Activated CD8-positive, alpha-beta memory T cell treated with anti-CD3 and anti-CD28 coated beads, Interleukin-2, amount 10 ng/mL, durations not matched to agents 7 days and 5 days (primary cell): ENCODE measurements at places on chromosomes 5 and 9. TPM values are rescaled to one million over a fixed set of nuclear protein-coding genes. Genes with fewer than 3 reads are reported as not detected.

The ATG12 gene
- 36.5 TPM for total RNA-seq

The RPL7A gene
- 1,729 TPM for total RNA-seq

The SLC34A3 gene
- total RNA-seq: not detected

The FOXI1 gene
- total RNA-seq: not detected

DNA sequence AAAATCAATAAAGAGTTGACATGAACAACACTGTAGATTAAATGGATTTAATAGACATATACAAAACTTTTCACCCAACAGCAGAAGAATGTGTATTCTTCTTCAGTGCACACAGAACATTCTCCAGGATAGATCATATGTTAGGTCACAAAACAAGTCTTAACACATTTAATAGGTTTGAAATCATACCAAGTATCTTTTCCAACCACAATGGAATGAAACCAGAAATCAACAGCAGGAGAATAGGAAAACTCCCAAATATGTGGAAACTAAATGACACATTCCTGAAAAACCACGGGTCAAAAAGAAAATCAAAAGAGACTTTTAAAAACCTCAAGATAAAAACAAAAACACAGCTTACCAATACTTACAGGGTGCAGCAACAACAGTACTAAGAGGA lies 790.1 kb upstream of the ZNF608 start:
- no peak for DNase-seq

- no peak for DNase-seq
These were observed 212.2 kb downstream of the SMARCA2 start for GRCh38 chr9:2227144-2227867.

DNA sequence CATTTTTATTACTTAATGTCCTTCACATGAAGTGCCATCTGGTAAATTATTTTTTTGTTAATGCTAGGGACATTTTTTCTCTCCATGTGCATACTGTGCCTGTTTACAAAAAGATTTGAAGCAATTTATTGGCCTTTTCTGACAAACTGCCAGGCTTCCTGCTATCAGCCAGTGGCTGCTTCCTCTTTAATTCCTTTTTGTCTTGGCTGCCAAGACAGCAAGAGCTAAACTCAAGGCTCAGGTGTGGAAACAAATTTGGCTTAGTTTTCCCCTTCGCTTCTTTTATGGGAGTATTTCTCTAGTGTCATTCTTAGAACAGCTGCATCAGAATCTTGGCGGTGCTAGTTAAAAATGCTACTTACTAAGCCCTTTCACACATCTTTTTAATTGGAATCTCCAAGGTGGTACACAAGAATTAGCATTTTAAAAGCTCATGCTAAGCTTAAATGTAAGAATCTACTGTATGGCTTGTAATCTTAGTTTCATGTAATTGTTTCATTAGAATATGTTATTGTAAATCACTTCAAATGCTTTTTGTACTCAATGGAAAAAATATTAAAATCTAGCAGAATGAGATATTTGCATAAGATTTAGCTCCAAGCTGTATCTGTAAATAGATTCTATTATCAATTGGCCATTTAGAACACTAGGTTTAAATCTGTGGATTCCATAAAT lies 134.2 kb upstream of the RASGRF2 start:
- DNase-seq: no peak

GRCh38 chr5:7857361-7857760 lies 6.4 kb upstream of the CFAP90 start:
- DNase-seq: no peak

The TMOD1 gene
- total RNA-seq: 1.0 TPM

GRCh38 chr5:132662925-132663770 lies 5.2 kb downstream of the IL13 start:
- peak; percentile 66 for DNase-seq

DNA sequence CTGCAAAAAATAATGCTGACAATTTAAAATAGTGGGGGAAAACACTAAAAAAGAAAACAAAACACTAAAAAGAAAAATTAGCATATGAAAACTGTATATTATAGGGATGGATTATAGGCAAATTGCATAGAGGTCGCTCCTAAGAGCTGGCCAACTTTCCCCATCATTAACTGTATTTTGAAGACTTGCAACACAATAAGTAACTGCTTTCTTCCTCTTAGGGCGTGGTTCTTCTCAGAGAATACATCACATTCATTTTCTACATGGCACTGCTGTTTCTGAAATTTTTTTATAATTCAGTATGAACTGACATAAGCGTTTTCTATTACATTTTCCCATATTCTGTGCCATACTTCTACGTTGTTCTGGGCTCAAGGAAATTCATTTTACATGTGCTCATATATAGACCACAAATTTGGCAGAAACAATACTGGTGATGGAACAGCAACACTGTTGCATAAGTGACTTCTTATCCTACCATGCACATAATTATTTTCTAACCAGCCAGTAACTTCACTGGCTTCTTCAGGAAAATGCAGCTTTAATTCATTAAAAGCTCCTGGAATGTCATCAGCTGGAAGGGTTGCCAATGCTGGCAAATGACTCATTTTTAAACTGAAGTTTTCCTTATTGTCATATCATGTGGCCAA lies 171.2 kb upstream of the DMAC1 start:
- no peak for DNase-seq

DNA sequence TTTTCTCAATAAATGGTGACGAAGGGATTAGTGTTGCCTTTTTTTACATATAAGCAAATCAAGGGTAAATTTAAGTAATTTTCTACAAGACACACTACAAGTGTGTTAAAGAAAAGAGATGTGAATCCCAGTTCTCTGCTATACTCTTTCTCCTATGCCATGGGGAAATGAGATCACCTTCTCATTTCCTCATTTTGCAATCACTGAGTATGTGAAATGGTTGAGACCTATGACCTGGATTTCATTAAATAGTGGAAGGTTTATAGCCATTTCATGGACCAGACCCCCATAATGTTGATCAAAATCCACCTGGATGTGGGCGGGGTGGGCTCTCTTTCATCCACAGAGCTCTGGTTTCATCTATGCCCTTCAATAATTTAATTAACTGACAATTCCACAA lies 66.9 kb upstream of the SLIT3 start:
- no peak for DNase-seq

GRCh38 chr9:93642961-93643360 lies 66.6 kb downstream of the PHF2 start:
- DNase-seq: no peak

DNA sequence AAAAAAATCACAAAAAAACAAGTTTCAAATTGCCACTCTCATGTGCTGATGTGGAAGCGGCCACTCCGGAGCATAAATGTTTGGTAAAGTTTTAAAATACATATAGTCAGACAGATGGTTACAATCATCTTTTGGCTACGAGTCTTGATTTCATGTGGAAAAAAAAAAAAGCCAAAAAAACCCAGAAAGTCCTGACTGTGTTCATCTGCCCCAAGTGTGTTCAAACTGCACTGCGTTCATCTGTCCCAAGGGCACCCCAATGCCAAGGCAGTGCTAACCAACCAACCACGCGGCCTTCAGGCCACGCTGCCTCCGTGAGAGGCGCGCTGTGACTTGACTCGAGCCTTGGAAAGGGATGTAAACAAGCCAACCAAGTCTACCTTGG lies 127.1 kb downstream of the MYO10 start:
- DNase-seq: no peak

DNA sequence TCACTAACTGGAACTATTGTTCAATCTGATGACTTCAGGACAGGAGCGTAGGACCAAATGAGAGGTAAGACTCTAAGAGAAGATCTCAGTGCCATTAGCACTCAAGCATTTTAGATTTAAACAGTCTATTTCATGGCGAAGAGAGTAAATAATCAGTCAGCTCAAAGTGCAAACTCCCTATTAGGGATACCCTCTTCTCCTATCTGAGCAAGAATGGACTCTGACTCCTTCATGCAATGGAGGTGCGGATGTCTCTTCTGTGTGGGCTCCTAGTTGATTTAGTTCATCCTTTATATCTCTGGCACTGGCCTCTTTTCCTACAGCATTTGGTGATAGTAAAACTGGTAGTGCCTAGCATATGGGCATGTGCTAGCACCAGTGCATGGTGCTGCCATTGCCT lies 144.6 kb downstream of the SMC2 start:
- no peak for DNase-seq

The PRSS3 gene
- total RNA-seq: not detected

The NEURL1B gene
- 1.7 TPM for total RNA-seq

- no peak for DNase-seq
These were observed 30.8 kb downstream of the LIX1 start for GRCh38 chr5:97111616-97112015.

- DNase-seq: no peak
These were observed 56.0 kb upstream of the HMHB1 start for GRCh38 chr5:143755966-143756365.

The WNT8A gene
- not detected for total RNA-seq

DNA sequence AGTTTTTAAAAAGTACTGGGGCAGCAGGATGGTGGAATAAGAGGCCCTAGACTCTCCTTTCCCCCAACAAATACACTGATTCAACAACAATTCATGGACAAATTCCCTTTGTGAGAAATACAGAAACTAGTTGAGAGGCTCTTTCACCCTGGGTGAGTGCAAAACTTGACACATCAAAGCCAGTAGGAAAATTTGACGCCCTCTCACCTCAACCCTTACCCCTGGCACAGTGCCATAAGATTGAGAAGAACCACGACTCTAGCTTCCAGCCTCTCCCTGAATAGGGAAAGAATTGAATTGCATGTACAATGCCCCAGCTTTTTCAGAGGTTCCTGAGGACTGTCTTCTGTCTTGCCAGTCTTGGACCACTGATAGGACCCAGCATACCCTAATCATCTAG lies 12.3 kb downstream of the KIF4B start:
- no peak for DNase-seq

GRCh38 chr5:50724-51499 lies 41.1 kb upstream of the PLEKHG4B start:
- no peak for DNase-seq

The DDX4 gene
- 0.29 TPM for total RNA-seq

DNA sequence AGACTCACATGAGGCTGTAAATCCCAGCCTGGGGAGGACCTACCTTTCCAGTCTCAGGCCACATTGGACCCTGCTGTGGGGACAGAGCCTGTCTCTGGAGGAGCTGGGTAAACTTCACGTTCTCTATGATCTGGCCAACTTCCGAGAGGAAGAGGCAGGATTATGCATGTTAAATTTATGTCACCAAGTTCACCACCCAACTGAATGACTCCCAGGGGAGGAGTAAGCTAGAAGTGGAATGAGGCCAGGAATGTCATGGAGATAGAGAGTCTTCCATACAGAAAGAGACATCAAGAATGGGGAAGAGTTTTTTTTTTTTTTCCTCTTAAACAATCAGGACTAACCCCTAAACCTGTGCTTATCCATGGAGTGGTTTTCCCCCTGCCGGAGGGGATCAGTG lies 90.3 kb upstream of the PALM2AKAP2 start:
- DNase-seq: no peak

The TAF1L gene
- total RNA-seq: not detected

- DNase-seq: no peak
These were observed 25.2 kb upstream of the FOCAD start for GRCh38 chr9:20658677-20659473.

The CCDC180 gene
- 4.6 TPM for total RNA-seq

- no peak for DNase-seq
These were observed 24.7 kb upstream of the LNPEP start for GRCh38 chr5:96911139-96911538.

The CNTNAP3 gene
- total RNA-seq: not detected

GRCh38 chr5:157519579-157520253 lies 55.9 kb downstream of the ADAM19 start:
- DNase-seq: peak; percentile 68

DNA sequence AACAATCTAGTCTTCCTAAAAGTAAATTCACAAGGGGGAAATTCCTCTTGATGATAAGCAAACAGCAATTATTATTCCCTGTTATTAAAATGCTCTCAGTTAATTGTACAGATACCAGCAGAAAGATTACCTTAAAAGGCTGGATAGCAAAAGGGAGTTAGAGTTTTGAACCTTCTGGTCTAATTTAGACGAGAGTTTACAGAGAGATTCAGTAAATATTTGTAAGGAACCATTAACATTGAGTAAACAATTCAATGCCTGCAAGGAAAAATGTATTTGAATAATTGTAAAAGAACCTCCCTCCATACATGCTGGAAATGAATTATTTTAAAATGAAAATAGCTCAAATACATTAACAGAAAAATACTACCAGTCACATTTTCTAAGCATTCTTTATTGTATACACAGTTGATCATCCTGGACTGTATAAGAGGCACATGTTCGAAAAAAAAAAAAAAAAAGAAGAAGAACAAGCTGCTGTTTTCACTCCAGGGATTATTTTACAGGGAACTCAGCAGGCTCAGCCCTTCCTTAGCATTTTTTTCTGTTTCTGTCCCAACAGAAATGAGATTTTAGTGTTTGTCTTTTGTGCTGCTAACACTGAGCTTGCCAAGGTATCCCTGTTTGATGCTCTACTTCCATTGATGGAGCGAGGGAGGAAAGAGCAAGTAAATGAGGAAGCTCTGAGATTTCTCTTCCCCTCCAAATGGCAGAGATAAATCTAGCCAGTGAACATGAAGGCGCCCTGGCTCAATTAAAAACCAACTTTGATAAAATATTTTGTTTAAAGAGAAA lies 141.1 kb downstream of the ENC1 start:
- no peak for DNase-seq

- DNase-seq: no peak
These were observed 33.0 kb downstream of the INSL4 start for GRCh38 chr9:5264219-5264595.

The ADAMTS16 gene
- not detected for total RNA-seq

DNA sequence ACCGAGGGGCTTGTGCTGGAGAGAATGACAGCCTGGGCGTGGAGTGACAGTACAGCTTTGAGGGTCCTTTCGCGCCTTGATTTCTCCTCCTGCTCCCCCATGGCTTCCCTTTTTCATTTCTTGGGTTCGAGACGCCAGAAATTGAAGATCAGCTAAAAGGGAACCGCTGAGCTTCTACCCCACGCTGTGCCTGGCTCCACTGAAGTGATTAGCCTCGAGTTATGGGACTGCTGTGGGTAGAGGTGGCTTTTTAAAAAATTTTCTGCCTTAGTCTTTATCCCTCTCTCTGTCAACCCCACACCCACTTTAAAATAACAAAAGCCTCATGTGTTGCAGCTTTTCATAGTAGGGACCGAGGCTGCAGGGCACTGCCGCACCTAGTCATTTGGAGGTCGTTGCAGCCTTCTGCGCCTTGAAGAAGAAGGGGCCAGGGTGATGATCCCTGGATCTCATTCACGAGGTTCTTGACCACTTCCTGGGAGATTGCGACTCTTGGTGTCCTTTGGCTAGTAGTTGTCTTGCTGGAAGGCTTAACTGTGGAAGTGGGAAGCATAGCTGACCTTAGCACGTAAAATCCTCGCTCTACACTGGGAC lies 603 bp downstream of the PPIP5K2 start:
- peak; percentile 51 for DNase-seq
